ENCODE measurements at places on chromosomes 1 and 21. TPM values are rescaled to one million over a fixed set of nuclear protein-coding genes. Genes with fewer than 3 reads are reported as not detected.

RGS8 gene
- total RNA-seq: not detected

LENEP gene
- 0.88 TPM for total RNA-seq

CLEC20A gene
- under 0.01 TPM for total RNA-seq

TACSTD2 gene
- 0.29 TPM for total RNA-seq

GRCh38 chr1:82386365-82387011 is 585.8 kb downstream of the ADGRL2 start:
- no peak for DNase-seq

DNA sequence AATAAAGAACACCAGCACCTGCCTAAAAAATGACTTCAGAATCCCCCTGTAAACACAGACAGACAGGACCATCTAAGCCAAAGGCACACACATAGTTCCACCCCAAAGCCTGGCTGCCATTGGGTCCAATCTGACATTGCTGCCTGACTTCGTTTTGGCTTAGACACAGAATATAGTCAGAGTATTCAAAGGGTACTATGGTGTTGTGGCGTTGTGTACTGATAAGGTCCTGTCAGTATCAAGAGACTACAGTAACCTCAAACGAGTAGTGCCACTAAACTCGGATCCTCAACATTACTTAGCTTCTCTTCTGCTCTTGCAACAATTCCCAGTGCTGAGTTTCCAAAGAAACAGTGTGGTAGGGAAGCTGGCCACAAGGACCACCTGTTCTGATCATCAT is 169.3 kb upstream of the NR5A2 start:
- no peak for DNase-seq

DNA sequence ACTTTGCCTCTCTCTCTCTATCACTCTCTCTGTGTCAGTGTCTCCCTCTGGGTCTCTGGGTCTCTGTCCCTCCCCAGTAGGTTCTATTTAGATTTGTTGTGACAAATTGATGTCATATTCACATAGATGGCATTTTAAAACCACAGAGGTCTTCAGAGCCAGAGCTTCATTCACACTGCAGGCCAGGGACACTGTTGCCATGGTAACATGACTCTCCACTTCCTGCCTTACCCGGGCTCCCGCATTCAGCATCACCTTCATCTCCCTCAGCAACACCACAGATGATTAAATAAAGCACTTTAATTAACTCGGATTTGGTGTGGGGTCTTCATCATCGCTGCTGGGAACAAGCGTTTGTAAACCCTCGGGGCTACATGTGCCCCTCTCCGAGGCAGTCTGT is 132.6 kb downstream of the ETS2 start:
- no peak for DNase-seq

- peak; percentile 74 for DNase-seq
Observed at GRCh38 chr1:225464851-225465792, 37.3 kb upstream of the LBR start.

DNA sequence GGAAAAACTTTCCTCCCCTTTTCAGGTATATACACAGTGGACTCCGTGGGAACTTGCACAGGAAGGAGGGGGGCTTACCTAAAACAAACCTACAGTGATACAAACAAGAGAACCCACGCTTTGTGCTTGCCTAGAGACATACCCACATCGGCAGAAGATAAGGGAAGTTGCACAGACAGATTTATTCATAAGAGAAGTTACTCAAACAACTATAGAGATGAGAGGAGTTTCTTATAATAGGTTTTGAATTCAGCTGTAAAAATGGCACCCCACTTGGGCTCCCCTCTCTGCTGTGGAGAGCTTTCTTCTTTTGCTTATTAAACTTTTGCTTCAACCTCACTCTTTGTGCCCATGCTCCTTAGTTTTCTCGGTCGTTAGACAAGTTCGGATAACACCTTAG is 1.8 kb upstream of the DUSP12 start:
- DNase-seq: no peak

- no peak for DNase-seq
Observed at GRCh38 chr1:34746785-34747637, 7.8 kb upstream of the GJB5 start.

- DNase-seq: peak; percentile 84
Observed at GRCh38 chr1:201409440-201409839, 10.3 kb upstream of the LAD1 start.

DNA sequence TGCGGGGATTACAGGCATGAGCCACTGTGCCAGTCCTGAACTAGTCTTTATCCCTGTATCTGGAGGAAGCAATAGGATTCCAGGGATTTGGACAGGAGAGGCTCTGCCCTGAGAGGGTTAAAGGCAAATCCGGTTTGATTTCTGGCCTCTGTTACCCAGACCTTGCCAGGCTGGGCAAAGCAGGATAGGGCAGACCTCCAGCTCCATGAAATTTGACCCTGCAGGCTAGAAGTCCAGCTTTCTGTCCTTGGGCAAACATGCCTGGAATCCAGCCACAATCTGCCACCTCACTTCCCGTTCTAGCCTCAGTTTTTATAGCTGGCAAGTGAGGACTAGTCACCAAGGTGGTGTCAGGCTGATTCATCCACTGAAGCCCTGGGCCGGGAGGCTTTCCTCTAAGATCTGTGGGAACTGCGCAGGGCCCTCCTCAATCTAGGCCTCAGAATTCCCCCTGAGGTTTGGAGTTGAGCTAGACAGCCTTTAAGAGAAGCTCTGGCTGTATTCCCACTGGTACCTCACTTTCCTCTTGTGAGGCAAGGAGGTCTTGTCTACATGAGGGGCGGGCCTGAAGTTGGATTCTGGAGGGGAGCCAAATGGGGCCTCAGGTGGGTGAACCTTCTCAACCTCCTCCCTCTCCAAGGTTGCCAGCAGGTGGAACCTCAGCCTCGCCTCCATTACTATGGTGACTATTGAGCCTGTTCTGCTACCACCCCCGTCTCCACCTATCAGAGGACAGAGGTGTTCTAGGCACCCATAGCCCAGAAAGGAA is 7.0 kb upstream of the P3R3URF start:
- peak; percentile 99 for DNase-seq

DNA sequence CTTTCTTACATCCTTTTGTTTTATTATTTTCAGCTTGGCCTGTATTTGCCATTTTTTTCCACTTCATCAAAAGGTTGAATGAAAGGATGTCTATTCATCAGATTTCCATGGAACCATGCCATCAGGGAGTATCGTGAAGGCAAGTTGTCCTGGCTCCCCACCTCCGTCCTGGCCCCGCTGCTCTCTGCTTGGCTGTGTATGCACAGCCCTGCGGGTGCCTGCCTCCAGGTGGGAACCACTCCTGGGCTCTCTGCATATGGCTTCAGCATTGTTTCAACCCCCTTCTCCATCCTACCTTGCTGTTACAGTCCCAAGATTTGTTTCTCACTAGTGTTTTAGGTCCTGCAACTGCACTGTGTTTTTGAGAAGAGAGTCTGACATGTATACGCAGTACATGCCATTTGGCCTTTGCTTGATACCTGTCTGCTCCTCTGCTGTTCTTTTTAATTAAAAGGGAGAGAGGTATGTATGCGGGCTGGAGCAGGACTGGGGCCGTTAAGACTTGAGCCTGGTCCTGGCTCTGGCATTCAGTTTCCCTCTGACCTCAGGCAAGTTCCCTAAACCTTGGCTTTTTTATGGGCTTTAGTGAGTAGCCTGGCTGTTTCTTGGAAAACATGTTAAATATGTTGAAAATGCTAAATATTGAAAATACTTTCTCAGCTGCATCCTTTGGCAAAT is 69.9 kb upstream of the GCLM start:
- peak; percentile 49 for DNase-seq

DNA sequence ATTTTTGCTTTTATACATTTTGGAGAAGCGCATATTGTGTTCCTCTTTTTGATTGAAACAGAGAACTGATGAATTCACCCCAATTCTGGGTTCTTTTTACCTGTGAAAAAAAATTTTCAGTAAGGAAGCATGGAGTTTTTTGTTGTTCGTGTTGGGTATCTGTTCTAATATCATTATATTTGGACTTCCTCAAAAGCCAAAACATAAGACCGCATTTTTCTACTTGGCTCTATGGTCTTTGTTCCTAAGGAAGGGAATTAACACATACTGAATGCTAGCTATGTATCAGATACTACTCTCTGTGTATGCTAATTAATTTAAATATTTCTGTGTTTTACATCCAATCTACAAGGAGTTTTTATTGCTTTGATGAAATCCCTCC is 12.9 kb downstream of the EPB41 start:
- DNase-seq: no peak
